Stimulated activated CD4-positive, alpha-beta T cell treated with anti-CD3 and anti-CD28 coated beads, Interleukin-2, amount 100 ng/mL, for 48 hours (primary cell): ENCODE measurements at places on chromosomes 2 and 18.

DNA sequence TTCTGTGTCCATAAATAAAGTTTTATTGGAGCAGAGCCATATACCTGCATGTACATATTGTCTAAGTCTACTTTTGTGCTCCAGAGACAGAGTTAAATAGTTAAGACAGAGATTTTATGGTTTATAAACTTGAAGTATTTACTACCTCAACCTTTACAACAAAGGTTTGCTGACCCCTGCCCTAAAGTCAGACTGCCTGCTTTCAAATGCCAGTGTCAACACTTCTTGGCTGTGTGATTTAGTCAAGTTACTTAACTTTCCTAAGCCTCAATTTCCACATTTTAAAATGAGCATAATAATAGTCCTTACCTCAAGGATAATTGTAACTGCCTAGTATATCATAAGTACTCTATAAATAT lies 44.4 kb upstream of the ITPRID2 start:
- DNase-seq, result no peak

GRCh38 chr2:7191932-7192331 lies 274.7 kb downstream of the RNF144A start:
- no peak for DNase-seq

GRCh38 chr2:191030521-191031154 lies 16.7 kb upstream of the STAT1 start:
- no peak for DNase-seq

DNA sequence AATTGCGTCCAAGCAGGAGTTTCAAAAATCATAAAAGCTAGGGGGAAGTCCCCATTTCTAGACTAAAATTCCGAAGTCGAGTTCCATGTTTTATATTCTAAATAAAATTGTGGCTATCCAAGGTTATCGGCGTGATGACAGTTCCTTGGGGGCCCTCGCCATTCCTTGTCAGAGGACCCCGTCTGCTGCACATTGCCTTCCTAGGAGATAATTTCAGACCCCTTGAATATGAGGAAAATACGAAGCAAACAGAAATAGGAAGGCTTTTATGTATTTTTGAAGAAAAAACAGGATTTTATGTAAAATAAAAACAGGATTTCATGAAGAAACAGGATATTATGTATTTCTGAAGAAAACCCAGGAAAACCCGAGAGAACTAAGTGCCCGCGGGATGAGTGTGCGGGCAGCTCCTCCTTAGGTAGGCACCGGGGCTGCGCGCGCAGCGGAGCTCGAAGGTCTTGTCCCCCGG lies 465 bp upstream of the PLEKHA3 start:
- DNase-seq, result no peak

GRCh38 chr2:8436585-8436984 lies 245.3 kb upstream of the ID2 start:
- no peak for DNase-seq

DNA sequence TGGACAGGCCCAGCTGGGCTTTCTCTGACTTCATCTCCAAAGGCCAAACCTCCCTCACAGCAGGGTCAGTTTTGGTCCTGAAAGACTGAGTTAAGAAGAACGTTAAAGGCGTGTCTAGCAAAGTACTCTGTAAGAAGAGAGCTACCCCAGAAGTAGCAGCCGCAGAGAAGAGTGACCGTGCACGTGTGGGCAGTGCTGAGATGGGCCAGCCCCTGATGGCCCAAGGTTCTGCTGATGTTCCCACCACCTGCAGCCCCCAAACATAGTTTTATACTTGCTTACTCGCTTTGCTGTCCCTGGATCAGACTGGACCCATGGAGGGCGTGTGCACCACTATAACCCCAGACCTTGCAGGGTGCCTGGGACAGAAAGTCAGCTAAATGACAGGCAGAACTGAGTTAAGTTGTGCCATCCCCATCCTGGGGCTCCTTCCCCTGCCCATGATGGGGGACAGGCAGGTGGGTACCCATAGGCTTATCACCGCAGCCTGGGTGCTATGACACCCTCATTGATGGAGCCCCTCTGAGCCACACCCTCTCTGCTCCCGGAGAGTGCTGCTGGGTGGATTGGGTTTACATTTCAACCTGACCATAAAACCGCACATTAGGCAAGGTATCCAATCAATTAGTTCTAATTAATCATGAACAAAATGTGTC lies 367.3 kb upstream of the HS6ST1 start:
- DNase-seq, result no peak

DNA sequence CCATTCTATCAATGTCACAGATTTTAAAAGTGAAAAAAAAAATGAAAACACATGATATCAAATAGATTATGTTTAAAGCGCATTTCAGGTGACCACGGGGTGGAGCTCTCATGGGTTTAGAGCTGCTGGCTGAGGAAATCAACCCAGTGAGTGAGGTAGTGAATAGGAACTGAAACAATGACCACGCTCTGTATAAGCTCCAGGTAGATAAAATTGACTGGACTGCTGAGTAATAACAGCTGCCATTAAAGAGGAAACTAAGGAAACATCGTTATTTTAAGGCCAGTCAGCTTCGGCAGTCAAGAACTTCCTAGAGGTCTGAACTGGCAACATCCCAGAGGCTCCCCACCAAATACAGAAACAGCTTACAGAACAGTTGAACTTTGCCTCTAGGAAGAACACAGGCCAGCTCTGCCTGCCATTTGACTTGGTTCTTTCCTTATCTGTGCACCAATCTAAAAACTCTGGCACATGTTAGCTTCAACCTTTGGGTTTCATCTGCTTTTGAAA lies 185.9 kb downstream of the PDE1A start:
- peak; percentile 1 for DNase-seq
